ENCODE measurements at places on chromosomes 3 and 15. TPM values are rescaled to one million over a fixed set of nuclear protein-coding genes. Genes with fewer than 3 reads are reported as not detected.

Gene KCNH8
- 0.75 TPM for total RNA-seq

Gene NEO1
- 21.9 TPM for total RNA-seq

Gene VPS8
- 69.5 TPM for total RNA-seq

Gene GP5
- 4.0 TPM for total RNA-seq

Gene CRYBG3
- 6.5 TPM for total RNA-seq

Gene GPR171
- total RNA-seq: 33.8 TPM

Gene FAM107A
- total RNA-seq: not detected

Gene GPR62
- total RNA-seq: not detected

Gene CIB1
- 183 TPM for total RNA-seq

Gene KIF9
- 15.3 TPM for total RNA-seq

Gene OXTR
- total RNA-seq: 0.44 TPM

Gene DNASE1L3
- total RNA-seq: 0.65 TPM

Gene DPPA4
- total RNA-seq: not detected

Gene SAMD7
- not detected for total RNA-seq

Gene ADPRH
- 3.6 TPM for total RNA-seq

Gene IL12A
- 3.2 TPM for total RNA-seq

Gene FGF12
- total RNA-seq: not detected

Gene GREM1
- not detected for total RNA-seq

Gene KCNAB1
- not detected for total RNA-seq

Gene CERS3
- total RNA-seq: 2.0 TPM

Gene GP9
- total RNA-seq: 3.8 TPM

Gene HRG
- total RNA-seq: not detected

Gene FOXL2NB
- total RNA-seq: not detected

Gene PLIN1
- total RNA-seq: 0.12 TPM

Gene IMPG2
- total RNA-seq: 0.47 TPM

Gene ALS2CL
- total RNA-seq: 21.1 TPM

Gene PLA1A
- total RNA-seq: not detected

Gene GPR149
- not detected for total RNA-seq

Gene GOLGA8Q
- total RNA-seq: 1.4 TPM

Gene MUC4
- not detected for total RNA-seq

Gene NRROS
- total RNA-seq: 15.1 TPM

Gene LZTFL1
- total RNA-seq: 18.1 TPM

Gene PYDC2
- total RNA-seq: not detected

Gene TMC3
- not detected for total RNA-seq
